ENCODE measurements at places on chromosomes 3 and 15. TPM values are rescaled to one million over a fixed set of nuclear protein-coding genes. Genes with fewer than 3 reads are reported as not detected.

FRMD5 gene
- 18.2 TPM for total RNA-seq

ACKR4 gene
- total RNA-seq = 1.4 TPM

BSN gene
- 0.27 TPM for total RNA-seq

DNA sequence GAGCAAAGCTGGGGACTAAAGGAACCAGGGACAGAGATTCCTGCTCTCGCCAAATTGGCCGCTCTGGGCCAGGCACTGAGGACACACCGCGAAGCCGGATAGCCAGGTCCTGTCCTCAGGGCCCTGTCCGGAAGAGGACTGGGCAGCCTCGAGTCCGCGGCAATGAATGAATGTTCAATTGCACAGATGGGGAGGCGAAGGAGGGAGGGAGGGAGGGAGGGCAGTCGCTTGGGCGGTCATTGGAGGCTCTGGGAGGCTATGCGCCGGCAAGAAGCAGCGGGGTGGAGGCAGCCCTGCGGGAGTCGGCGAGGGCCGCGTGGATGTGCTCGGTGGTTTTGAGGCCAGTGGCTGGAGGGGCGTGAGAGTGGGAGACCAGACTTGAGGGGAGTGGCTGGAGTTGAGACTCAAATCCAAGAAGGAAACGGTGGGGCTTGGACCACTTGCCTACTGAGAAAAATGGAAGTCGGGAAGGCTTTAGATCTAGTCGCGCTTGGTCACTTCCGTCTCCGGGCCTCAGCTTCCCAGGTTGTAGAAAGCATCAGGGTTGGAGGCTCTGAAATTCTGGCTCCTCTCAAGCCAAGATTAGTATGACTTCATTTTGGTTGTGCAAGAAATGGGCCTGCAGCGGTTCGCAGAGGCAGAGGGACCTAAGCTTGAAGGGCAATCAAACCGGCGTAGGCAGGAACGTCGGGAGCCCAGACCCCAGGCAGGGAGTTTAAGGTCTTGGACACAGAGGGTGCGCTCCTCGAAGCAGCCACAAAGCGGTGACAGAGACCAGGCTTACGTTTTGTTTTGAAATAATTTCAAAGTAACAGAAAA is 21.1 kb upstream of the PLXND1 start:
- peak; percentile 90 for DNase-seq

DNA sequence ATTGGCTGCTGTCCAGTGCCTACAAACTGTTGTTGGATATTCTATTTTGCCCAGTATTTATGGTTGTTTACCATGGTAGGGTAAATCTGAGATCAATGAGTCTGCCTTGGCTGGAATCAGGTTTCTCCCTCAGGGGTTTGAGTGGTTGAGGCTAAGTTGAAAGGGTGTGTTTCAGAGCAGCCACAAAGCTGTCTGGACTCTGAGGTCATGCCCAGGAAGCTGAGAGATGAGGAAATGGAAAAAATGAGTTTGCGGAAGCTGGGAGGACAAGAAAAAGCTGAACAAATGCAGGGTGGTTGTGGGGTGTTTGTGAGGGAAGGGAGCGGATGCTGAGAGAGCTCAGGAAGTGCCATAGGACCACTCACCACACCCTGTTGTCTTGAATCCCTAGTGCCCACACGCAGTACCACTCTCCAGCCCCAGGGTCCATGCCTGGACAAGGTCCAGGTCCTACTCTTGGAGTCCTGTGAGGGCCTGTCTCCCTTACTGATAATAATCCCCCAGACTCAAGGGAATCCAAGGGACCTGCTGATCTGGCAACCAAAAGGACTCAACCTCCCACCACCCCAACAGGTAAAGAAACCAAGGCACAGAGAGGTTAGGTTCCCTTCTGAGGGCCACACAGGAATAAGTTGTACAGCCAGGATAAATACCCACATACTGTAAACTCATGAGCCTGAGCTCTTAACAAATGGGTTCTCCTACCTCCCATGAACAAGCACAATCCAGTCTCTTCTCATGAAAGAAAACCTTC is 81.6 kb downstream of the PPCDC start:
- peak; percentile 97 for DNase-seq

GRCh38 chr15:70424937-70425411 is 327.3 kb upstream of the TLE3 start:
- no peak for DNase-seq

GABRR3 gene
- total RNA-seq = not detected

HCN4 gene
- not detected for total RNA-seq

GRCh38 chr15:43251185-43251870 is 15.4 kb downstream of the TGM5 start:
- no peak for DNase-seq

- no peak for DNase-seq
Observed at GRCh38 chr3:31958701-31959152, 22.3 kb downstream of the OSBPL10 start.

KLF15 gene
- 3.0 TPM for total RNA-seq

ERC2 gene
- 15.5 TPM for total RNA-seq

PRRT3 gene
- 1.5 TPM for total RNA-seq

GXYLT2 gene
- 0.24 TPM for total RNA-seq

- DNase-seq = peak; percentile 51
Observed at GRCh38 chr3:172201870-172202236, 162.5 kb downstream of the FNDC3B start.

DNA sequence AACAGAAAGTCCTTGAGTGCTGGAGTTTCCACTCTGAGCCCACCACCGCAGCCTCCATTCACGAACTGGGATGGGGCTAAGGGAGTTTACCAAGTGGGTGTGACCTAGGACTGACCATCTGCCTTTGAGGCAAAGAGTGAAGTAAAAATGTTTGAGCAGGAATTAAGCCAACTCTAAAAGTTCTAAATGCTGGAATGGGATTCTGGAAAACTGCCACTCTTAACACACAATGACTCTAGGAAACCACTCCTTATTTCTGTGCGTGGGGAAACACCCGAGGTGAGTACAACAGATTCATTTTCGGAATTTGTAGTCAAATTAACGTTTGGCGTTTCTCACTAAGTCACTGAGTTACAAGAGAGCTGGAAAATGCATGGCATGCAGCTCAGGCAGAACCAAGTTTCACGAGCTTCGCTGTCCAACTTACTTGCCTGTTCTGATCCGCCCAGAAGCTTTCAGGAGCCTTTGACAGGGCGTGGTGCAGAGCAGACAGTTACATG is 31.6 kb downstream of the ISL2 start:
- no peak for DNase-seq

DNA sequence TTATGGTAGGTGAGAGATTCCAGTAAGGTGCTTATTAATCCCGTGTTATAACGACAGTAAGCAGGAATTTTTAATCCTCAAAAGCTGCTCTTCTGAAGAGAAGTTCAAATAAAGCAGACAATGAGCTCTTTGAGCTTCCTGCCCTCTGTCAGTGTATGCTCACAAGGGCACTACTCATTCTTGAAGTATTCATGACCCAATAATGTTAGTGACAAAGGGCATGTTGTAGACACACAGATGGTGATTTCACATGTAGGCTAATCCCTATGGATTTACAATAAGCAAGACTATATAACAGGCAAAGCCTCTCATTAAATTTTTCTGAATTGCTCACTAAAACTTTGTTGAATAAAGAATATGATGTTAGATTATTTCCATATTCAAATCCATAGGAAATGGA is 578.6 kb downstream of the RSL24D1 start:
- DNase-seq = no peak

SLC15A2 gene
- 0.60 TPM for total RNA-seq

DNA sequence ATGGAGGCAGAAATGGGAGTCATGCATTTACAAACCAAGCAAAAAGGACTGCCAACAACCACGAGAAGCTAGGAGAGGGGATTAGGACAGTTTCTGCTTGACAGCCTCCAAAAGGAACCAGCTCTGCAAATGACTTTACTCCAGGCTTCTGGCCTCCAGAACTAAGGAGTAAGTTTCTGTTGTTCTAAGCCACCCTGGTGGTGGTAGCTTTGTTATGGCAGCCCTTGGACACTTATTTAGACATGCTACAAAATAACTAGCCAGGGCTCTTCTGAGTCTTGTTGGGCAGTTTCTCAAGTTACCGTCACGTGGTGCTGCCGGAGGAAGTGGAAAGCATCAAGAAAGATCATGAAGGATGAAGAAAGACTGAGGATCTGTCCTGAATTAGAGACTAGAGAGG is 386.5 kb downstream of the LRTM1 start:
- DNase-seq = no peak

DNA sequence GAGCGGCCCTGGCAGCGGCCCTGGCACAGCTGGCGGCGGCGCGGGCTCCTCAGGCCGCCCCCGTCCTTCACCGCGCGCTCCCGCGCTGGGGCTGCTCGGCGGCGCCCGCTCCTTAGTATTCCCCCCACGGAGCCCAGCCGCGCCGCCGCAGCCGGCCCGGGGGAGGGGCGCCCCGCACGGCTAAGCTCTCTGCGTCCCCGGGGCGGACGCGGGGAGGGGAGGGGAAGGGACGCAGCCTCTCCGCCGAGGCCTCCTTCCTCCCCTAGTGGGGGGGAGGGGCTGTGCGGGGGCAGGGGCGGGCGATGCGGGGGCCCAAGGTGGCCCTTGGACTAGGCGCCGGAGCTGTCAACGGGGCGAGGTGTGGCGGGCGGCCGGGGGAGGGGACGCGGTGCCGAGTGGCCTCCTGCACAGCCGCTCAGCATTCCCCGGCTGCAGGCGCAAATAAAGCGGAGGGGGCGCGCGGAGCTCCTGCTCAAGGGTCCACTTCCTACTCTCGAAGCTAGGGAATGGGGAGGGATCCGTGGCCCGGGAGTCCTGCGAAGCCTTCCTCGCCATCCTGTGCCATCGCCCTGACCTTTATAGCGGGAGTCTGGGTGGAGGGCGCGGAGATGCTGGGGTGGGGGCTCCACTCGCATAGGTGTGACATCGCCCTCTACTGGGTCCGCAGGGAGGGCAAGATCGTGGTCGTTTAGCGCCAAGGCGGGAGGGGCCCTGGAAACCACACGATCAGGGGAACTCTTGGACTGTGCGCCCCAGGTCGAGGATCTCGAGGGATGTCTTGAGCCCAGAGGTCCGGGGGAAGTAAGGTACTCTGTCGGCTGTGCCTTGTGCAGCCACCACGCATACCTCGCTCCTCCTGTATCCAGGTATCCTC is 22.2 kb downstream of the EPHB3 start:
- DNase-seq = no peak
